ENCODE measurements at places on chromosomes 12 and 14.
A peak's percentile ranks its signal among the peaks of the same experiment; 100 is the strongest.

DNA sequence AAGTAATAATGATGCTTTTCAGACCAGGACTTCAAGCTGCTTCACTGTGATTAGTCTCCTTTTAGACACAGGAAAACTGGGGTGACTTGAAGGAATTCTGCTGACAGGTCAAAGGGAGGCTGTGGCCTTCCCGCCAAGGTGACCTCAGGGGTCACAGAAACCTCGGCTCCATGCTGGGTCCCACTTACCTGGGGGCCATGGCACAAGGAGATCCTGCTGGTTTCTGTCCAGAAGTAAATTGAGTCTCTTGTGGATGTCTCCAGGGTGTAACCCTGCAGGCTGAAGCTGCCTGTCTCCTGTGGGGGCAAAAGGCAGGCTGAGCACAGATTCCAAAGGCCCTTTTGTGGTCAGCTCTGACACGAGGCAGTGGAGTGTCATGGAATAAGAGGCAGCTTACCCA lies 138.7 kb upstream of the MED13L start:
- no peak for DNase-seq

DNA sequence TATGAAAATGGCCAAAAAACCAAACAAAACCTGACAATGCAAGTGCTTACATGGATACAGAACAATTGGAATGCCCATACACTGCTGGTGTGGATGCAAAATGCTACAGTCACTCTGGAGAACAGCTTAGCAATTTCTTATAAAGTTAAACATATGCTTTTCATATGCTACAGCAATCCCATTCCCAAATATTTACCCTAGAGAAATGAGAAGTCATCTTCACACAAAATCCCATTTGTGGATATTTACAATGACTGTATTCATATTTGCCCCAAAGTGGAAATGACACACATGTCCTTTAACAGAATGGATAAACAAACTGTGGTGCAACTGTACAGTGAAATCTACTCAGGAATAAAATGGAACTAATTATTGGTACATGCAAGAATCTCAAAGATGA lies 20.4 kb downstream of the SAV1 start:
- DNase-seq = no peak

- DNase-seq = no peak
Measured at GRCh38 chr12:99121546-99121945, 476.5 kb downstream of the APAF1 start.

DNA sequence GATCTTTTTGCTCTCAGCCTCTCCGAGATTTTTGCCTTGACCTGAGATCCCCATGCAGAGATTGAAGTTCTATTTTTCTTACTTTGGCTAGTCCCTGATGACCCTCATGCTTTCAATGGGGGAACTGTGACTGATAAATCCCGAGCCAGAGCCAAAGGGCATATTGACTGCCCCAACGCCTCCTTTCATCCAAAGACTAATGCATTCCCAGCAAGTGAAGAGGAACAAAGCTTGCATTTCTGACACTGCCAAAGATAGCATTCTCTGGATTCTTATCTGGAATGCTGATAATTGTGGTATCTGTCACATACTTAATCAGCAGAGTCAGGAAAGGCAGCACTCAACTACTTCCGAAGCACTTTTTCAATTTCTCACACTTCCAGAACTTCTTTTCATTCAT lies 152.3 kb upstream of the EGLN3 start:
- DNase-seq = no peak

DNA sequence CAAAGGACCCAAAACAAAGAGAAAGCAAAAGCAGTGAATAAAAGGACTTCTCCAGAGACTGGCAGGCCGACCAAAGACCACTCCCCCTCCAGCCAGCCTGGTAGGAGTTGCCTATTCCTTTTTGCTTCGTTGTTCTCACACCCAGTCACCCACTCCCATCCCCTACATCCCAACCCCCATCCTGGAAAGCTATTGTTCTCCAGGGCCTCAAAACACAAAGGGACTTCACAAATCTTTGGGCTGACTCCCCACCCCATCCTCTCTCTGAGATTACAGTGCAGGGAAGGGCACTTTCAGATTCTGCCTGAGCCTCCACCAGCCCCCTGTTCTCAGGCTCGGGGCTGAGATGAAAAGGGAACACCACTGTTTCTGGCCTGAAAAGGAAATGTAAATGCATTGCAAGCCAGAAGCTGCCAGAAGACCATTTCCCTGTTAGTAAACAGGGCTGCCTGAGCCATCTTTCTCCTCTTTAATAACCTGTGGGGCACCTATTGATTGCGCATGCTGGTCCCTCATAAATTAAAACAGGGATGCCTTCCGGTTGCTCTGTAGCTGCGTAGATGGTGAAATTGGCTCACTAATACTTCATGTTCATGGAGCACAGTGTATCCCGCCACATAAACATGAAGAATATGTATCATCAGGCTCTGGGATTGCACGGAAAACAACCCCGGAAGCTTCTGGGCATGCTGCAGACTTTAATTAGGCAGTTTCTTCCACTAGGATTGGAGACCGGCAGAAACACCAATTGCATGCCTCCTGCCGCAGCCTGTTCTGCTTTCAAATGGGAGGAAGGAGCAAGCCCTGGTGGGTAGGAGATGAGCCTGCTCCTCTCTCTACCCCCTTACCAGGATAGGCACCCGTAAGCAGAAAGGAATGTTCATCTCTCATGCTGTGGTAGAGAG lies 130.3 kb upstream of the FUT8 start:
- DNase-seq = no peak

GRCh38 chr14:31380106-31380505 lies 40.2 kb downstream of the HEATR5A start:
- DNase-seq = no peak

DNA sequence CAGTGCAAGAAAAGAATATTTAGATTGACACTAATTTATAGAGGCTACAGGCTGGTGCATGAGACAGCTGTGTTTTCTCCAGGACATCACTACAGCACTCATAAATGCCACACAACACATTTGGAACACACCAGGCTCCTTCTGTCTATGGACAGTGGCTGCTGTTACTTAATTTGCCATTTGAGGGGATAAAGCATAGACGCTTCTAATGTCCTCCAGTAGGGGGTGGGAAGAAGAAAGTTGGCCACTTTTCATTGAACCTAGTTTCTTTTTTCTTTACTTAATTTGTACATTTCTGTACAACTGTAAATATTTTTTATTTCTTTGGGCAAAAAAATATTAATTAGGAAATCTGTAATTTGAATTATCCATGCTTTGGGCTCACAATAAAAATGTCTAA lies 12.4 kb upstream of the RTN1 start:
- DNase-seq = no peak

DNA sequence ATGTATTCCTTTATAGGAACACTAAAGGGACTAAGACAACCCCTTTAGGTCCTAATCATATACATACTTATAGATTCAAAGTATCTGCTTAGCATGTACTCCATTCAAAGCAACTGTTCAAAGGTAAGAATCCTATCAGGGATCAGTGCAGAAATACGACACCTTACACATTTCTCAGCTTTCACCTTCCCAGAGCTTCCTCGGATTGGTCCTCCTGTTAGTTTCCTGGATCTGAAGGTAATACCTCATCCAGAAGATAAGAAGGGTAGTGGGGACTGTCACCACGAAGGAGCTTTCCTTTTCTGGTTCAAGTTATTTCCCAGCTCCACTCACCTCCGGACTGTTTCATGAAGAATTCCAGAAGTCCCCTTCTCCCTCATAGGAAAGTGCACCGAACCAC lies 38.0 kb downstream of the RCOR1 start:
- no peak for DNase-seq

DNA sequence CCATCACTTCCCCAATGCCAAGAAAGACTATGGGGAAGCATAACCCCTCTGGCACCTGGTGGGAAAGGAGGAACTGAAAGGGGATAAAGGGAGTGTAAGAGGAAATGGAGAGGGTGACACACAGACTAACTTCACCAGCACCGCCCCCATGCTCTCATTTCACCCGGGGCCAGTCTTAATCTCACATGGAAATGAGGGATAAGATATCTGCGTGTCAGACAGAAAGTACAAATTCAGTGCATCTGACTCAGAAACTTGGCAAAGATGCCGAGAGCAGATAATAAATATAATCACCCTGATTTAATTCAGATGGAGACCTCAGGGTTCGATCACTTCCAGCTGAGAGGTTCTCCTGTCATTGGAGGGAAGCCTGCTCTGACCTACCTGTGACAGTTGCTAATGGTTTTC lies 191.6 kb downstream of the DUSP6 start:
- no peak for DNase-seq

GRCh38 chr14:85731186-85731585 lies 201.2 kb downstream of the FLRT2 start:
- DNase-seq = no peak

GRCh38 chr12:68206446-68206845 lies 19.2 kb downstream of the IL26 start:
- no peak for DNase-seq

GRCh38 chr12:49843876-49844437 lies 1.1 kb upstream of the BCDIN3D start:
- no peak for DNase-seq

- DNase-seq = no peak
Measured at GRCh38 chr12:30730011-30730410, 24.7 kb downstream of the CAPRIN2 start.

GRCh38 chr12:49644620-49644994 lies 21.2 kb downstream of the PRPF40B start:
- DNase-seq = peak; percentile 68
